ENCODE measurements at places on chromosomes 11 and 22.

- no peak for DNase-seq
Measured at GRCh38 chr22:43745411-43745770, 66.7 kb downstream of the EFCAB6 start.

DNA sequence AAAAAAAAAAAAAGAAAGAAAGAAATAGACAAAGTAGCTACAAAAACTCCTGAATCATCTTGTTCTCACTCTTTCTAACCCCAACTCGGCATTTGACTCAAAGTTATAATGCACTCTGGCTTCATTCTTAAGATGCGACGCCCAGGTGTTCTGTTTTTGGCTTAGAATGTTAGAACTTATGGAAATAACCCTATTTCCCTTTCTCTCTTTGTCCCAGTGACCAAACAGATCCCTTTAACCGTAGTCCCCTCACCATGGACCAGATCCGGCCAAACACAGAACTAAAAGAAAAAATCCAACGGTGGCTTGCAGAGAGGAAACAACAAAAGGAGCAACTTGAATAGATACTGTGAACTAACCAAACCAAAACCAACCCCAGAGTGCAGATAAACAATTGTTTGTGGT is 5.3 kb upstream of the ATP5MG start:
- peak; percentile 56 for DNase-seq

DNA sequence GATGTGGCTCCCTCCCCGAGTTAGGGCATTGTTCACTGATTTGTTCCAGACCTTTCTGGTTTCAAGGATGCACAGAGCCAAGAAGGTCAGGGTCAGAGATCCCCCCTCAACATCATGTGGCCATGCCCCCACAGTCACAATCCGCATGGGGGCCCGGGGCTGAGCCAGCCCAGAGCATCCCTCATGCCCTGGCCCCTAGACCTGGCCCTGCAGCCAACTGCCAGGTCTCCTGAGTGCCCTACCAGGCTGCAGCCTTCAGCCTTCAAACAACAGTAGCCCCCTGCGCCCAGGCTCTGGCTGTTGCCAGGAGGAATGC is 142.4 kb downstream of the CRYBB2 start:
- no peak for DNase-seq

- no peak for DNase-seq
Measured at GRCh38 chr11:43779306-43779705, 98.8 kb downstream of the HSD17B12 start.

DNA sequence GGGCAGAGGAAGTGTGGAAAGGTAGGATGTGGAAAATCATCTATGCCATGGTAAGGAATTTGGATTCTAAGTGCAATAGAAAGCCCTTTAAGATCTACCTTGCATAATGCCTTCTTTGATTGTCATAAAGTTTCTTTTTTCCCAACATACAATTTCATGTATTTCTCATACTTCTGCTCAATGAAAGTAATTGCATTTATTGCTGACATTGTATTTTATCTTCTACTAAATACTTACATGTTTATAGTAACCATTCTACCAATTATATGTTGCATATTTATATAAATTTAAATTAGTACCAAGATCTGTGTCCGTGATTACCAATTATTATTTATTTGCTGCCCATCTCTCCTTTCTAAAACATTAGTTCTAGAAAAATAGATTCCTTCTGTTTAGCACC is 114.8 kb downstream of the CNTN5 start:
- no peak for DNase-seq

GRCh38 chr11:36253238-36253637 is 36.0 kb downstream of the COMMD9 start:
- no peak for DNase-seq

GRCh38 chr11:47189100-47189834 is 3.0 kb upstream of the PACSIN3 start:
- no peak for DNase-seq
